ENCODE measurements at places on chromosomes 7 and 10. TPM values are rescaled to one million over a fixed set of nuclear protein-coding genes. Genes with fewer than 3 reads are reported as not detected.

DNA sequence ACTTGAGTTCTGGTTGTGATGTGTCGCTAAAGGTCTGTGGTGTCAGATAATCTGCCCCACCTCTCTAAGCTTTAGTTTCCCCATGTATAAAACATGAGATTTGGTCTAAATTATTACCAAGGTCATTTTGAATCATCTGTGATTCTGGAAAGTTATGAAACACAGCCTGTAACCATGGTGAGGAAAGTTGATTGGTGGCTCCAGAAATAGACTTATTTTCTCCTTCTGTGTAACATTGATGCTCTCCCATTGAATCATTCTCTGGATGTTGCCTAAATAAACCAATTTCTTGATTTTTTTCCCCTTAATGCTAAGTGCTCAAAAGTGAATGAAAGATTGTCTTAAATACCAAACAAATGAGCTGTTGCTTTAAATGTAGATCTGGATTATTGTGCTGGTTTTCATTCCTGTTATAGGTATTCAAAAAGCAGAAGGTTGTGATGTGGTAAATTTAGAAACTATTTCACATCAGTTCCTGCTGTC is 30.0 kb upstream of the PCGF5 start:
- no peaks in the 10 kb centered on the region for H3K36me3 ChIP-seq
- no peak overlapping the region for H3K4me3 ChIP-seq
- H3K4me1 ChIP-seq, result no peaks in the 10 kb centered on the region

DNA sequence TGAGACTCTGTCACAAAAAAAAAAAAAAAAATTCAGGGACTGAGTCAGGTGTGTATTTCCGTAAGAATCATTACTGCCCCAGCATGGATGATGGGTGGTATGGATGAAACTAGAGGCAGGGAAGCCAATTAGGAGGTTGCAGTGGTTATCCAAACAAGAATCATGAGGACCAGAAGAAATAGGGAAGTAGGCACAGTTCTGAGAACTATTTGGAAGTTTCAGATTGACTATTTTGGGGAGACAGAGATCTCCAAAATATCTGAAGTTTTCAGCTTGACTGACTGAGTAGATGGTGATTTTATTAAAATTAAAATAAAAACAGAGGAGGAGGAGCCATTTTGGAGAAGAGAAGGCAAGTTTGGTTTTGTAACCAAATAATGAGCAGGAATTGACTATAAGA is 119.4 kb upstream of the NRBF2 start:
- H3K27ac ChIP-seq, result no peak overlapping the region
- H3K4me1 ChIP-seq, result no peaks in the 10 kb centered on the region
- H3K27me3 ChIP-seq, result no peaks in the 10 kb centered on the region
- no peak for DNase-seq

DNA sequence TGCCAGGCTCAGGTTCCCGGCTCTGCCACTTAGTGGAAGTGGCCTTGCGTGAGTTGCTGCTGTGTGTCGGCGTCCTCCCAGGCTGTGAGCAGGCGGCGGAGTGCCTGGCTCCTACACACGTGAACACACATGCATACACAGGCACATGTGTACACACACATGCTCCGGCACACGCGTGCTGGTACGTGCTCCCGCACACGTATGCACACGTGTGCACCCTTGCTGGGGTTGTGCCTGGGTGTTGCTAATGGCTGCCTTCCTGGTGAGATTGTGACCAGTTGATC is 107.6 kb downstream of the INPP5A start:
- no peaks in the 10 kb centered on the region for H3K27me3 ChIP-seq
- H3K4me1 ChIP-seq, result peaks cover 8% of the 10 kb centered on the region
- DNase-seq, result no peak
- no peak overlapping the region for H3K4me3 ChIP-seq

The HUS1 gene
- 40.3 TPM for total RNA-seq

GRCh38 chr10:130471486-130471885 is 335.3 kb downstream of the GLRX3 start:
- no peaks in the 10 kb centered on the region for H3K4me1 ChIP-seq
- no peaks in the 10 kb centered on the region for H3K27me3 ChIP-seq

- DNase-seq, result peak; percentile 47
- H3K4me3 ChIP-seq, result no peak overlapping the region
- H3K36me3 ChIP-seq, result no peaks in the 10 kb centered on the region
- peaks cover 2% of the 10 kb centered on the region for H3K4me1 ChIP-seq
- H3K27ac ChIP-seq, result peak overlapping the region; percentile 0
These were observed 39.1 kb upstream of the PARD3 start for GRCh38 chr10:34854147-34854601.

The DTX2 gene
- 200 TPM for total RNA-seq

GRCh38 chr7:7051206-7051877 is 131.0 kb upstream of the C1GALT1 start:
- DNase-seq, result no peak
- H3K4me3 ChIP-seq, result no peak overlapping the region
- no peaks in the 10 kb centered on the region for H3K36me3 ChIP-seq
- no peaks in the 10 kb centered on the region for H3K4me1 ChIP-seq
- no peaks in the 10 kb centered on the region for H3K27me3 ChIP-seq
- H3K27ac ChIP-seq, result no peak overlapping the region

Measured in testis (tissue), 5 donors.